ENCODE measurements at places on chromosomes 12 and 14.

- no peak for DNase-seq
Measured at GRCh38 chr14:69852531-69853321, 26.5 kb upstream of the SMOC1 start.

- DNase-seq: no peak
Measured at GRCh38 chr14:54737132-54737711, 165.4 kb downstream of the GCH1 start.

- DNase-seq: no peak
Measured at GRCh38 chr12:117039891-117040309, 59.3 kb downstream of the TESC start.

- no peak for DNase-seq
Measured at GRCh38 chr12:52522346-52523011, 2.3 kb upstream of the KRT5 start.

- no peak for DNase-seq
Measured at GRCh38 chr14:55074662-55075061, 23.2 kb downstream of the MAPK1IP1L start.

DNA sequence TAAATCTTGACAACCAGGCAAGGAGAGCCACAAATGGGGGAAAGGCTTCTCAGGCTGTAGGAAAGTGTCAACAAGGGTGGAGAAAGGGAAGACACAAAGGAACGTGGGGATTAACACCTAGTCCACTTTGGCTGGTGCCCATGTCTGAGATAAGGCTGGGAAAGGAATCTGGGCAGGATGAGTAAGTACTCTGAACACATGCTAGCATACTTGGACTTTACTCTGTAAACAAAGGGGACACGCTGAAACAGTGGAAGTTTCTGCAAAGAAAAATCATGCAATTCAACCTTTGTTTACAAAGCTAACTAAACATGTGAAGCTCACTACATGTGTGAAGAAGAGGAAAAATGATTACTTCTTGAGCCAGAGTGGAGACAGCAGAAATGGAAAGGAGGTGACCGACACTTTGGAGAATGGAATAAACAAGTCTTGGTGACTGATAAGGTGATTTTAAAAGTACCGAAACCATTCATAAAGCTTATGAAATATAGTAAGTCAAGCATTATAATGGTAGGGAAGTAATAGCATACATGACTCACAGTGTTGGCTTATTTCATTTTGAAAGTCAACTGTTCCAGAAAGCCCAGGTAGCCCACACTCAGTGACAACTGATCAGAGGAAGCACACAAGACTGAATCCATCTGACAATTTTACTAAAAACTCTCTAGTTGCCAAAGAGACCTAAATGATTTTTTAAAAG is 13.2 kb downstream of the CPNE8 start:
- no peak for DNase-seq

DNA sequence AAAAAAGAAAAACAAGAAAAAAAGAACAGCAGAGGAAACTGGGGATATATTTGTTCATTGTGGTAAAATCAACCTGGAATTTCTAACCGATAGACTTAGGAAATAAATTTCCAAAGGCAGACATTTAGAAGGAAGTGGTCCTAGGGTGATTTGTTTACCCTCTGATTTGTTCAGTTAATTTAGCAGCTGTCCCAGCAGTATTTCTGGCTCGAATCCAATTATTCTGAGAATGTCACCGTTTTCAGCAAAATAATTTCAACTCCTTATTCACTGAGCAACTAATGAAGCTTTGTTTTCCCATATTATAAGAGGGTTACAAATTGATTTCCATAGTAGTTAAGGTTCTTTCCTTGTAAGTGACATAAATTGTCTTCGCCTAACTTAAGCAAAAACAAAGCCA is 285.2 kb upstream of the SYT10 start:
- DNase-seq: no peak

DNA sequence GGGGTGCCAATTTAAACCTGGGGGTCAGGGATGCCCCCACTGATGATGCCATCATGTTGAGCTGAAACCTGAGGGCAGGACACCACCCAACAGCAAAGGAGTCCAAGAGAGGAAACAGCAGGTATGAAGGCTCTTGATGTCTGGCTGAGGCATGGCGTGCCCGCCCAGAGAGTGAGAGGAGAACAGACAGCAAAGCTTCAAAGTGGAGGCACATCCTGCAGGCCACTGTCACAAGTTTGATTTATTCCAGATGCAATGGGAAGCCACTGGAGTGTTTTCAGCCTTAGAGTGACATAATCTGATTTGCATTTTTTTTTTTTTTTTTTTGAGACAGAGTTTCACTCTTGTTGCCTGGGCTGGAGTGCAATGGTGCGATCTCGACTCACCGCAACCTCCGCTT is 34.8 kb downstream of the IRF2BPL start:
- DNase-seq: no peak

All from substantia nigra (tissue), 51 donors.